ENCODE measurements at places on chromosomes 5 and 9.

GRCh38 chr9:133812941-133813748 lies 75.0 kb upstream of the SARDH start:
- no peak for DNase-seq

DNA sequence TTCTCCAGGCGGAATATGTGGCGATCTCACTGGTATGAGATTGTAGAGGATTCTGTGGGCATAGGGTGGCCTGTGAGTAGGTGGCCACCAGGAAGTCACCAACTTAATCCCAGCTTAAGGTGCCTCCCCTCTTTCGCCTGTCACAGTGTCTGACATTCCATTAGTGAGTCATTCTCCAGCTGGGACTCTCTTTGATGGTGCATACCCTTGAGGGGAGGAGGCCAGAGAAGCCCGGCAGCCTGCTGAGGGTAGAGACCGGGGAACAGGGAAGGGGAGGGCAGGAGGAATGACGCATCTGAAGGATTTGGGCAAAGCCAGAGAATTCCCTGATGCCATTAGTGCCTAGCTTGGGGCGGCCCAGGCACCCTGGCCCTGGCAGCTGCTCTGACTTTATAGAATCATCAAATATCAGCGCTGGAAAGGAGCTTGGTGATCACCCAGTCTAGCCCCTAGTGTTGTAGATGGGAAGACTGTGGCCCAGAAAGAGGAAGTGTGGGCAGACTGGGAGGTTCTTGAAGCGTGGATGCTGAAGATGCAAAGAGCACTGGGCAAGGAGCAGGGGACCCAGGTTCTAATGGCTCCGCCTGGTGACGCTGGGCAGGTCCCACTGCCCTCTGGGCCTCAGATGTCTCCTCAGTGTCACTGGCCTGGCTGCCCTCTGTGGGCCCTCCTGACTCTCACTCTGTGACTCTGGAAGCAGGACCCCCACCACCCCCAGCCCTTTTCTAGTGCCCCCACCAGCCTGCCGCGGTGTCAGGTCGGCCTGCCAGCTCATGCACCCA lies 41.4 kb downstream of the DAB2IP start:
- peak; percentile 72 for DNase-seq

GRCh38 chr5:131260895-131261294 lies 3.0 kb upstream of the CDC42SE2 start:
- no peak for DNase-seq

DNA sequence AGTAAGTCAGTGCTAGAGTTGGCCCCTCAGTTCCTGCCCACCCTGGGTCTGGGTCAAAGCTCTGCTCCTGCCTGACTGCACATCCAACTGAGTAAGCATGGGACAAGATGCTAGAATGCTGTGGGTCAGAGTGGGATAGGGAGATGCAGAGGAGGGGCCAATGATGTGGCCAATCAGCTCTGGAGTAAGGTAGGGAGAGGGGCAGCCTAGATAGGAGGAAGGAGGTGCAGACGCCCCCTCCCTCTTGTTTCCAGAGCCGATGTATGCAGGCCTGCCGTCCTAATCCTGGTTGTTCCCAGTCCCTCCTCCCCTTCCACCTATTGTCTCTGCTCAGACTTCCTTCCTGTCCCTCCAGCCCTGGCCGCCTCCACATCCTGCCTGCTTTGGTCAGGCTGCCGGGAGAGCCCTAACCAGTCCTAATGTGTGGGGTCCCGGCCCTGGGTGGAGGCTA lies 1.3 kb downstream of the ARAP3 start:
- no peak for DNase-seq

GRCh38 chr5:2695200-2695891 lies 56.1 kb downstream of the IRX2 start:
- DNase-seq, result no peak

DNA sequence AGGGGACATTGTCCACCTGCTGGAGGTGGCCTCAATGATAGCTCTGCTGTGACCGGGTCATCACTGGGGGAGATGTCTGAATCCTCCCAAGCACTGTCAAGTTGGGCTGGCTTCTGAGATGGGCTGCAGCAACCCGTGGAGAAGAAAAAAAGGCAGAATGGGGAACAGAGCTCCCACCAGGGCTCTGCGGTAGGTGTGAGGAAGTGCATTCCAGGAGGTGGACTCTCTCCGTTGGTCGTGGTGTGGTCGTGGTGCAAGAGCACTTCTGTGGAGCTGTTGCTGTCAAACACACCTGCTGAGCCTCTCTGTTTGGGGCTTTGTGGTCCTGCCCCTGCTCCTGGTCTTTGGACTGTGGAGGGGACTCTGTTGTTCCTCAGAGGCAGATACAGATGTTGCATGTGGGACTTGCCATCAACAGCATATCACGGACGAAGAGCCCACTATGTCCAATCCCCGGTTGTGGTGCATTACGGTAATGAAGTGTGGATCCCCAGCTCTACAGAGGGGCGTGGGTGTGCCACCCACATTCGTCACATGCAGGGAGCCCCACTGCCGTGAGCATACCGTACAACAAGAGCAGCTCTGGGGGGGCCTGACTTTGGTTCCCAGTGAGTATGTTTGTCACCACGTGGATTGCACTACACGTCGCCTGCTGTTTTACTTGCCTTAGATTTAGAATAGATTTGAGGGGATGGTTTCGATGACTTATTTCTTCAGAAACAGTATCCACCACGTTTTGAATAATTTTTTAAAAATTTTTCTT lies 36.0 kb upstream of the PITX1 start:
- peak; percentile 20 for DNase-seq

All from Caco-2 (cell line).